ENCODE measurements at places on chromosomes 16 and 17.

GRCh38 chr17:64216000-64216337, 47.1 kb downstream of the TEX2 start:
- no peak for DNase-seq

DNA sequence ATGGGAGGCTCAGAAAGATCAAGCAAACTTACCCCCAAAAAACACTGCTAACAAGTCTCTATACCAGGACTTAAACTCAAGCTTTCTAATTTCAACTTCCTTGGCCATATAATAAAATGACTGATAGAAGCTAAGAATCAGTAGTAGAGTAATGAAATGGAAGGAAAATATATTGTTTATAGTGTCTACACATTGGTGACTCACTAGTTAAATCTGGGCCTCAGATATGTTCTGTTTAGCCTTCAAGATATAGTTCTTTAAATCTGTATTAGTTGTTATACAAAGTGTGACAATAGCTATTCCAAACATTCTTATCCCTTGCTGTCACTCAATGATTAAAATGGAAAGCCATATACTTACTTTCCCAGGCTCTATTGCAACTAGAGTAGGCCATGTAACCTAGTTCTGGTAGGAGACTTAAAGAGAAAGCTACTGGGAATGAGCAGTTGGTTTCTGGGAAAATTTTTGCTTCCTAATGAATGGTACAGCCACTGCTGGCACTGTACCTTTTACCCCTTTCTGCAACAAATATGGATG, 18.3 kb downstream of the SSH2 start:
- DNase-seq, result no peak

GRCh38 chr17:48074322-48075081, 26.3 kb downstream of the NFE2L1 start:
- DNase-seq, result no peak

GRCh38 chr17:2905696-2906501, 109.7 kb downstream of the RAP1GAP2 start:
- no peak for DNase-seq

DNA sequence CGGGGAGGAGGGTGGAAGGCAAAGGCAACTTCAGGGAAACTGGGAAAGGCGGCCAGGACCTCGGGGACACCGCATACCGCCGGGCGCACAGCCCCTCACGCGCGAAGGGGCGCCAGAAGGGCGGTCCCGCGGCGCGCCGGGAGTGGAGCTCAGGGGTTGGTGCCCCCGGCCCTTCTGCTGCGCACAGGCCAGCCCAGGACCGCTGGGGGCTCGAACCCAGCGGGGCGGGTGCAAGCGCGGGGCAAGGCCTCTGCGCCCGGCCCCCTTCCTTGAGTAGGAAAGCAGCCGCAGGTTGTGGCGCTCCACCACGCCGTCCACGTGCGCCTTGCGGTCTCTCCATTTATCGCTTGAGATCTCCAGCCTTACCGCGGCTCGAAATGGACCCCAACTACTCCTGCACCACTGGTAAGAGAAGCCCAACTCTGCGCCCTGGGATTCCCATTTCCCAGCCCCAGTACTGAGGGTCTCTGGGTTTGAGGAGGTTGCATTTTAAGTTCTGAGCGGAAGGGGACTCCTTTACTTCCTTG, 3.0 kb upstream of the MT1A start:
- DNase-seq, result no peak
